ENCODE measurements at places on chromosomes 12 and 14. TPM values are rescaled to one million over a fixed set of nuclear protein-coding genes. Genes with fewer than 3 reads are reported as not detected.
A peak's percentile ranks its signal among the peaks of the same experiment; 100 is the strongest.

The CATSPERB gene
- not detected for polyA plus RNA-seq

The GYS2 gene
- polyA plus RNA-seq = not detected

The INSM2 gene
- polyA plus RNA-seq = not detected

The TBX3 gene
- 40.5 TPM for polyA plus RNA-seq

GRCh38 chr14:77041881-77042545, 13.5 kb upstream of the IRF2BPL start:
- DNase-seq = peak; percentile 98

GRCh38 chr14:69107407-69108003, 45.4 kb downstream of the DCAF5 start:
- peak; percentile 71 for DNase-seq

DNA sequence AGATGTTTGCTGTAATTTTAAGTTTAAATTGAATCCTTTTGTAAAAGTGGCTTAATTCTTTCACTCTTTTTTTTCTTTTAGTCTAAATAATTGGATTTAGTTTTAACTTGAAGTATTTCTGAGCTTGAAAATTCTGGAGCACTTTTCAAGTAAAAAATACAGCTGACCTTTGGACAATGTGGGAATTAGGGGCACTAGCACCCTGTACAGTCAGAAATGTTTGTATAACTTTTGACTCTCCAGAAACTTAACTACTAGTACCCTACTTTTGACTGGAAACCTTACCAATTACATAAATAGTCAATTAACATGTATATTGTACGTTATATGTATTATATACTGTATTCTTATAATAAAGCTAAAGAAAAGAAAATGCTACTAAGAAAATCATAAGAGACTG, 7.8 kb downstream of the KTN1 start:
- DNase-seq = no peak

DNA sequence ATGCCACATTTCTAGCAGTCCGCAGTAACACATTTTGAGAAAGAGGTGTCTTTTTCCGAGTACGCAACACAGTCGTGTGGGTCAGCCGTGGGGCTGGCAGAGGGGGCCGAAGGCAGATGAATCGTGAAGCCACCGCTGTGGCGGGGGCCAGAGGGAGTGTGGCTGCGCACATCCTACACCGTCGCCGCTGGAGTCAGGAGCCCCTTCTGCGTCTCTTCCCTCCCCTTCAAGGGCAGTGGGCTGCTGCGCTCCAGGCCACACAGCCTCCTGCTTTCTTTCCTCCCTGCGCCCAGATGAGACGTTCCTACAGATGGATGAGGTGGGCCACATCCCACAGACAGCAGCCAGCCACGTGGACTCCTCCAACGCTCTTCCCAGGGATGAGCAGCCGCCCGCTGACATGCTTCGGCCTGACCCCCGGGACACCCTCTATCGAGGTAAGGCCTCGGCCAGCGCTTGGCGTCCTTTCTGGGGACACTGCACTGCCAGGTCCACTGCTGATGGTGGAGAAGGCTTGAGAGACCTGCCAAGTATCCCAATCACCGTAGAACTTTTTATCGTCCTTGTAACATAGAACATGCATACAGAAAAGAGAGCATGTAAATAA, 89.8 kb downstream of the B4GALNT3 start:
- DNase-seq = no peak

DNA sequence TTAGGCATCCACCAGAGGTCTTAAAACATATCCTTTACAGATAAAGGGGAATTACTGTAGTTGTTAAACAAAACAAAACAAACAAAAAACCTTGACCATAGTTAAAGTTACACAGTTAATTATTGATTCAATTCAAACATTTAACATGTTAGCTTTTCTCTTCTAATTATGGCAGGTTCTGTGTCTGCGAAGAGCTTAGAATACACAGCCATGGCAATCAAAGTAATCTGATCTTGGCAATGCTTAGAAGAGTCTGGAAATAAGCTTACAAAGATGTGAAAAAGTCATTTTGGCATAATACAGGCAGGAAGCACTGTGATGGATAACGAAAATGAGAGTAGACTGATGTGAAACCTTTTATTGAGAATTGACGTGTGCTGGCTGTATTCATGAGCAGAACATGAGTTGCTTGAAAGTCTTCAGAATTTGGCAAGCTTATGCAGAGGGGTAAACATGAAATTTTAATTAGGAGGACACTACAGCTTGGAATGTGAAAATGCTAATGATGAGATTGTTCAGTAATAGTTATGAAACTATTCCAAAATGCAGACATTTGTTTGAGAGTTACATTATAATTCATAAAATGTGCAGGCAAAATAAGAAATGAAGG, 629.6 kb downstream of the FSCB start:
- no peak for DNase-seq

DNA sequence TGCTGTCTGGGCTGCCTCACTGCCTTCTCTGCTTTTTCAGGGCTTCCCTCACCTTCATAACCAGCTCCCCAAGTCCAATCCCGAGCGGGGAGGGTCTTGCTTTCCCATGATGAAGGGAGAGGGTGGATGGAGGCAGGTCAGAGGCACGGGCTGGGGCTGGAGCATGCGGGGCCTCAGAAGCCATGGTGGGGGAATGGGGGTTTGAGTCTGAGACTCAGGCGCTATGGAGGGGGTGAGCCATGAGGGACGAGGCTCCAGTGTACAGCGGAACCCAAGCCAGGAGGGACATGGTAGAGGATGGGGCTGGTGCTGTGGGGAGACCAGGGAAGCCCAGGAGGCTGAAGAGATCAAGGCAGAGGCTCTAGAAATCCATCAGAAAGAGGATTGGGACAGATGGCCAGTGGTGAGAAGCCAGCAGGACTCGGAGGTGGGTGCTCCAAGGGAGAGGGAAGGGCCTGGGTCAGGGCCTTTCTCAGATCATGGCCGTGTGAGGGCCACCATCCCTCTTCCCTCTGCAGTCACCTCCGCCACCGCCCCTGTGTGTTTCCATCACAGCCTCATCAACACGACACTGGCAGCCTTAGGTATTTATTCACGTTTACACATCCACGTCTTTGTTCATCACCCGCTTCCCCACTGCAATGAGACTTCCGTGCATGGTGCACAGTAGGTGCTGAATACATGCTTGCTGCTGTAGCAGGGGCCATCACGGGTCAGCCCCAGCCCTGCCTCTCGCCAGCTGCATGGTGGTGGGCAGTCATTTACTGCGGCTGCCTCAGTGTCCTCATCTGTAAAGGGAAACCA, 144.7 kb downstream of the ADGRD1 start:
- DNase-seq = no peak

DNA sequence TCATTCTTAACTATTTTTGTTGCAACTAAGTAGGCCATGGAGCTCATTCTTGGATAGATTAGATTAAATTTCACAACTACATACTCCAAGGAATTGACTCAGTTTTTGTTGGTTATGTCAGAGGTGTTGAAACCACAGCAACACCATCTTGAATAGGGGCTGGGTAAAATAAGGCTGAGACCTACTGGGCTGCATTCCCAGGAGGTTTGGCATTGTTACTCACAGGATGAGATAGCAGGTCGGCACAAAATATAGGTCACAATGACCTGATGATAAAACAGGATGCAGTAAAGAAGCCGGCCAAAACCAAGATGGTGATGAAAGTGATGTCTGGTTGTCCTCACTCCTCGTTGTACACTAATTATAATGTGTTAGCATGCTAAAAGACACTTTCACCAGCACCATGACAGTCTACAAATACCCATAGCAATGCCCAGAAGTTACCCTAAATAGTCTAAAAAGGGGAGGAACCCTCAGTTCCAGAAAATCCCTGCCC, 20.9 kb downstream of the DMAC2L start:
- peak; percentile 86 for DNase-seq

DNA sequence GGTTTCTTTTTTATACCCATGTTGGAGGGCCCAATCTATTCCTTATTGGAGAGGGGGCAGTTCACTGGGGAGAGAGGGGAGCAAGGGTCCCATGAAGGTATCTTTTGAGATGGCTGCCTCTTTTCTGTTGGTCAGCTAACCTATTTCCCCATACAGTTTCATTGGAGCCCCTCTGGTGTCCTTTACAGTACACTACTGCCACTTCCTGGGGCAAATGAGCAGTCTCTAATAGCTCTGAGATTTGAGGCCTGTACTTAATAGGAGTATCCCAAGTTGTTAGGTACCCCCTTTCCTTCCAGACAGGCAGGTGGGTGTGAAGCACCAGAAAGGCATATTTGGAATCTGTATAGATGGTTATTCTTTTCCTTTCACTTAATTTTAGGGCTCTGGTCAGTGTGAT, 41.3 kb upstream of the RNU6-8 start:
- DNase-seq = no peak

- DNase-seq = peak; percentile 93
Measured at GRCh38 chr14:77031759-77032490, 3.4 kb upstream of the IRF2BPL start.

DNA sequence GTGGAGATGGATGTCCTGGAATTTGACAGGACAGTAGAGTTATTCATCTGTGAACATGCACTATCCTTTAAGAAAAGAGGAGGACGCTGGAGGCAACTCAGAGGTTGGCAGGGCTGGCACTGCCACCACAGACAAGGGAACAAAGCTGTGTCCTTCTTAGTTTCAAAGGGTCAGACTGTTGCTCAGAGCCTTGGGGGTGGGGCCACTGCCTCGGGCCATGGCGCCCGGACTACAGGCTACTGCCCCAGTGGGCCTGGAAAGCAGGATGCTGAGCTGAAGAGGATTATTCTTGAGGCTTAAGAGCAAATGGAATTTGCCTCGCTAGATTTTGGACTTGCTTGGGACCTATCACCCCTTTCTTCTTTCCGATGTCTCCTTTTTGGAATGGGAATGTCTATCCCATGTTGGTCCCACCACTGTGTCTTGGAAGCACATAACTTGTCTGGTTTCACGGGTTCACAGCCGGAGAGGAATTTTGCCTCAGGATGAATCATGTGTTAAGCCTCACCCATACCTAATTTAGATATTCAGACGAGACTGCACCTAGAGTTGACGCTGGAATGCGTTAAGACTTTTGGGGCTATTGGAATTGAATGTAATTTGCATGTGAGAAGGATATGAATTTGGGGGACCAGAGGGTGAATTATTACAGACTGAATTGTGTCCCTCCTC, 114.8 kb upstream of the RFLNA start:
- no peak for DNase-seq

DNA sequence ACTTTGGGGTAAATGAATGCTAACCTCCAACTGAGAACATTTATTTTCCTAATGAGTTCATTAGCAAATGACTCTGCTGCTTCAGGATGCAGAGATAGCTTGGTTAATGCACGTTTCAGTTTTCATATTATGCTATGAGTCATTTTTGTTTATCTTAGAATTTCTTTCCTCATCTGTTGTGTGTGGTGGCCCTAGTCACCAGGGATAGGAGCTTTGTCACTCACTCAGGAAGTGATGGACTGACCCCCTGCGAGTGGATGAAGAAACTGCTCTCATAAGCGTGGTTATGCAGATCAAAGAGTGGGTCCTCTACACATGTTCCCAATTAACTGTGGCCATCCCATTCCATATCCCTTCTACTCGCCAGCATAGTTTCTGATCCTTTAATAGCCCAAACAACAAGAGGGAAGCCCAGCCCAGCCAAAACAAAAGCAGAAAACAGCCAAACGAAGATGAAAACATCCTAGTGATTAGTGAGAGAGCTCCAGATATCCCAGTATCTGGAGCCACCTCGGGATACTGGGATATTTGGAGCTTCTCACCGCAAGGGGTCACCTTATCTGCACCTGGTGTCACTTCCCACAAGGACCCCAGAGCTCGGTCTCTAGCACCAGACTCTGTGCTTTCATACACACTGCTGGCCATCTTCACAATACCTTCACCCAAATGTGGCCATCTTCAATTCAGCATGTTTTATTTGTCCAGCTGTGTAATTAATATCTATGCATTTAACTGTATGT, 8.6 kb downstream of the TC2N start:
- peak; percentile 66 for DNase-seq

- peak; percentile 46 for DNase-seq
Measured at GRCh38 chr12:112005419-112006395, 7.3 kb downstream of the TMEM116 start.

DNA sequence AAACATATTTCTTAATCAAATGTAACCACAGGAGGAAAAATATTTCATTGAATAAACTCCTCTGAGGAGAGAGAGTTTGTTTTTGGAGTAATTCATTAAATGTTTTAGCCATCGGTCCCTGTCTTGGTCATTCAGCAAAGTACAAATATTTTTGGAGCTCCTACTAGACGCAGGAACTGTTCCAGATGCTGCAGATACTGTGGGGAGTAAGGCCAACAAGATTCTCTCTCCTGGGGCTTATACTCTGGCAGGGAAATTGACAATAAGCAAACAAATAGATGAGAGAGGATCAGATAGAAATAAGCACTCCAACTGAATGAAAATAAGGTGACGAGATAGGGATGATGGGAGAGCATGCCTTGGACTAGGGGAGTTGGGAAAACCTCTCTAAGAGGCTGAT, 264.1 kb downstream of the TTC8 start:
- DNase-seq = no peak

DNA sequence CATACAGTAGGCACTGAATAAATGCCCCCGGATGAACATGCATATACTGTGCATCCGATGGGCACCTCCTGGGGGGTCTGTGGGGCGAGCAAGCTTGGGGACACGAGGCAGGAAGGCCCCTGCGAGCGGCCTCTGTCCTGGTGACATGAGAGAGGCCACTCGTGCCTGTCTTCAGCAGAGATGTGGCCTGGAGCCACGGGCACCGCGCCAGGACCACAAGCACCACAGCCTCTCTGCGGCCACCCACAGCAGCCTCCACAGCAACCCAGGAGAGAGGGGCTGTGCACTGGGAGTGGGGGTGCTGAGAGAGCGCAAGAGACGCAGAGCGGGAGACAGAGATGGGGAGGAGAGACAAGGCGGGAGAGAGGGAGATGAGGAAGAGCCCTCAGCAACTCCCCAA, 118.5 kb downstream of the RFLNA start:
- no peak for DNase-seq

DNA sequence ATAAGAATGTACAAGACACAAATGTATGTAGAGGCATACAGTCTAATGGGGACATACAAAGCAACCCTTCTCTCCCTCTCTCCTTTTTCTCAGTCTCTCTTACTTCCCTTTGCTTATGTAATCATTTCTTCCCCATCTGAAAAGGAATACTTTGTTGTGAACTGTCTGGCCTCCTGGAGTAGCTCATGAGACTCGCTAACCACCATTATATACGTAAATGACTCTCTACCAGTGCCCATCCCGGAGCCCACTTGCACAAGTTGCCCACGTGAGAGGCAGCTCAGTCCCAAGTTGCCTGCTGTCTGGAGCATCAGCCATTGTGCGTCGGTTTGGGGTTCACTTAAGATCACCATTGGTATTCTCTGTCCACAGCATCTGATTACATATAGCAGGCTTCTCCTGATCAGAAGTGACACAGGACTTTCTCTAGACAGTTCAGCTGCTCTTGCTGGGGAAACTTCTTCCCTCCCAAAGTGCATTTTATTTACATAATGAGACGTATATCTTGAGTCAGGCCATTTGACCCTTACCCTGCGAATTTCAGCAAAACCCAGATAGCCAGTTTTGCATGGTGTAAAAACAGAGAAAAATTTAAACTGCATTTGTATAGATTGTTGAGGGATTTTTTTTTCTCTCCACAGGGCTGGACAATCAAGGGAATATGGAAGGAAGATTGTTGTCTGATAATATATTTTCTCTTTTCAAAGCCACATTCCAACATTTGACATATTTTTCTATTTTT, 220.7 kb upstream of the EGLN3 start:
- DNase-seq = no peak

All from IMR-90 (cell line).